GM13976 (cell line): ENCODE measurements at places on chromosomes 2 and 18.

- no peak for DNase-seq
These were observed 478.7 kb upstream of the REG3G start for GRCh38 chr2:78546843-78547242.

GRCh38 chr18:57640749-57641148 lies 19.1 kb upstream of the NARS1 start:
- no peak for DNase-seq

- no peak for DNase-seq
These were observed 74.5 kb downstream of the SPATS2L start for GRCh38 chr2:200380833-200381542.

DNA sequence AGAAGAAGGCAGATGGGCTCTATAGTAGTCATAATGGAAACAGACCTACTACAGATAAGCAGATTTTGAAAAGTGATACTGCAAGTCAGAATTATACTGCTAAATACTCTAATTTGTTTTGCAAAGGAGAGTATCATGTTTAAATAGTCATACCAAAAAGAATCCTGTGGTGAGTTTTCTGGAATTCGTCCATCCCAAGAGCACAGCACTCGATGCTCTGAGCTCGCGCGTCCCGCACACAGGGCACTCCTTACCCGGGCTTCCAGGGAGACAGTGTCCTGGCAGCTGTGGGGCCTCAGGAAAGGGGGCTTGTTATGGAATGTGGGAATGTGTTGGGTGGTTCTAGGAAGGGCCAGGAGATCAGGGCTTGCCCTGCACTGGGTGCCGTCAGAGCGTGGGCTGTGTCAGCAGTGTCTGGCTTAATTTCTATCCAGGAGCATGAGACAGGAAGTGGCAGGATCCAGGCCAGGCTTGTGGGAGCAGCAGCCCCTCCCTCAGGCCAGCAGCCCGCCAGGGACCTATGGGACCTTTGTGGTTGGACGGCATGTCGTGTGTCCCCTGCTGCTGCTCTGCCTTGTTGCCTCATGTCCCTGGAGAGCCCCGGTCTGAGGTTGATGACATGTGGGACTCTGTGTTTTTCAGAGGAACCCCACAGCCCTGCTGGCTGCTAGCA lies 193.2 kb upstream of the TPO start:
- DNase-seq, result no peak

GRCh38 chr18:8928044-8928443 lies 174.5 kb upstream of the NDUFV2 start:
- no peak for DNase-seq

GRCh38 chr18:45637546-45638327 lies 22.5 kb downstream of the SLC14A2 start:
- no peak for DNase-seq
